ENCODE measurements at places on chromosomes 7 and 10.

DNA sequence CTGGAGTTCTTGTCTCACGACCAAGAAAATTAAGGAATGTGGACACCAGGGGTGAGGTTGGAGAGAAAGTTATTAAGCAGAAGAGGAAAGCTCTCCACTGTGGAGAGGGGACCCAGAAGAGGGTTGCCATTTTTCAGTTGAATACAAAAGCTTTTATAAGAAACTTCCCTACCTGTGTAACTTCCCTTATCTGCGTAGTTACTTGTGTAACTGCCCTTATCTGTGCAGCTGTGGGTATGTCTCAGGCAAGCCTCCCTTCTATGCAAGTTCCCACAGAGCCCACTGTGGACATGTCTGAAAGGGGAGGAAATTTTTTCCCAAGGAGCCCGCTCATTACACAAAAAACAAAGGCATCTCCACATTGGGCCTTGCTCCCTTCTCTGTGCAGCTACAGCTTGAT, 94.9 kb downstream of the SVOPL start:
- DNase-seq = no peak

DNA sequence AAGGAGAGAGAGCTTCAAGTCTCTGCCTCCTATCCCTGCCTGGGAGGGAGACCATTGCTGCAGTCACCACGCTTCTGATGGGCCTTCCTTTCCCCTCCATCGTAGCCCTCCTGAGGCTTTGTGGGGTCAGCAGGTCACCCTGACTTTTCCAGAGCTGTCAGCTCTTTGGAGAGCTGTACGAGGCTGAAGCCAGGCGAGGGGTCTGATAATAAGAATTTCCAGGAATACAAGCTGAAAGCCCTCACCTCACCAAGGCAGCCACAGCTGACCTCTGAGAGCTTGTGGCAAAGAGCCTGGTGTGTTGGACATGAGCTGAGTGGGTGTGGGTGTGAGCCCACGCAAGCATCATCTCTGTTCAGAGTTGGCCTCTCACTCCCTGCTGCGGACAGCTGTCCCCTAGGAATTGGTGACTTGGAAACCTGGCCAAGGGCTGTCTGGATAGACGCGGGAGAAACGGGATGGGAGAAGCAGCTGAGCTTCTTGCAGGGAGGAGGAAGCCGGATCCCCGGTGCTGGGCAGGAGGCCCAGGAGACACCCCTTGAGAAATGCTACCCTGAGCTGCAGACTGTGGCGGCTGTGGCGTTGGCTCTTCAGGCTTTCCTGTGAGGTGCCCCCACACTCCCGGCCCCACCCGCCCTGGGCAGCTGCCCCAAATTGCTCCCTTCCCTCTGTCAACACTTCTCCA, 122.1 kb upstream of the BTBD16 start:
- DNase-seq = no peak

- no peak for DNase-seq
Measured at GRCh38 chr10:43595739-43596298, 10.4 kb upstream of the ZNF485 start.

GRCh38 chr10:127735156-127735555, 1.8 kb upstream of the FOXI2 start:
- DNase-seq = no peak

- DNase-seq = no peak
Measured at GRCh38 chr7:30304177-30304884, 19.9 kb downstream of the ZNRF2 start.

DNA sequence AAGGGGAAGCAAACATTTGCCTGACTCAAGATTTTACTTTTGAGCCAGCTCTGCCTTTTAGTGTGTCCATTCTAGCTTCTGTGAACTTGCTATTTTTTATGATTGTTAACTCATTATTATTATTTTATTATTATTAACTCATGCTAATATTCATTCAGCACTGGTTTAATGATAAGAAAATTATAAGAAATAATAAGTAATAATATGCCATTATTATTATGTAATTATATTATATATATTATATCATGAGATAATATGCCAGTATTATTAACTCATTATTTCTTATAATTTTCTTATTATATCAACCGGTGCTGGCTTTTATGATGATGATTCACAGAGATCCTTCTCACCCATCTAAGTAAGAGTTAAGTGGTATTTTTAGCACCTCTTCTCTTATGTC, 79.3 kb upstream of the NPVF start:
- DNase-seq = no peak

GRCh38 chr10:46543466-46544377, 12.7 kb downstream of the GPRIN2 start:
- DNase-seq = no peak

GRCh38 chr7:128025380-128025779, 5.9 kb downstream of the LRRC4 start:
- DNase-seq = no peak

DNA sequence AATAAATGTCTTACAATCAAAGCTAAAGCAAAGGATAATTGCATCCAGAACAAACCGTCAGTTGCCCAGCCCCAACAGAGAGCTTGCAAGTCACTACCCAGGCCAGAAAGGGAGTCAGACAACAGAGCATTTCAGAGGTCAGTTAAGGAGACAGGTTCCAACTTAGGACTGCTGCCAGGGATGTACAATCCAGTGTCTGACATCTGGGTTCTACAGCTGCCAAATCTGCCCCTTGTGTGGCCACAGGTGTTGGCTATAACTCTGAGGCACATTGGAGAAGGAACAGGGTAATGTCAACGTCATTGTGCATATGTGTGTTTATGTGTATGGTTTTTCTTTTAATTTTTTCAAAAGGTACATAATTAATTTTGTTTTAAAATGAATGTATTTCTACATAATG, 85.2 kb upstream of the GLCCI1 start:
- no peak for DNase-seq

GRCh38 chr10:76033457-76034196, 602.2 kb downstream of the LRMDA start:
- DNase-seq = no peak

GRCh38 chr10:45199205-45199740, 116.1 kb downstream of the OR13A1 start:
- DNase-seq = no peak

- no peak for DNase-seq
Measured at GRCh38 chr7:81298951-81299666, 380.3 kb upstream of the SEMA3C start.

- no peak for DNase-seq
Measured at GRCh38 chr10:7969623-7970022, 84.9 kb upstream of the GATA3 start.

- DNase-seq = no peak
Measured at GRCh38 chr7:74254858-74255379, 720 bp upstream of the RFC2 start.

GRCh38 chr7:112206991-112207592, 597 bp downstream of the ZNF277 start:
- DNase-seq = peak; percentile 4

DNA sequence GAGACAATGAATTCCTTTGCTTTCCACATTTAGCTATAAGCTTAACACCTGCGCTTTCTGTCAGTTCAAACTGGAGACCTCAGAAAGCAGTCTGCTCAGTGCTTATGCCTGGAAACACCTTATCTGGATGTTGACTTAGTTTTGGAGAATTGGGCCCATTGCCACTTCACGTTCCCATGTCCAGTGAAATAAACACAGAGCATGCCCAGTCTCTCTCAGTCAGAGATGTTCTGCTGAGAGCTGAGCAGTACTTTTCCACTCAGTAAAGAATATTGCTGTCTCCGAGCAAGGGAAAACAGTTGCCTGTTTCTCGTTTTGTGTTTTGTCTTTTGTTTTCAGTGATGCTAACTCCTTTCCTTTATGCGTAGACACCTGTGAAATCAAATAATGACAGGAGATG, 83.2 kb upstream of the PRR15 start:
- DNase-seq = no peak

DNA sequence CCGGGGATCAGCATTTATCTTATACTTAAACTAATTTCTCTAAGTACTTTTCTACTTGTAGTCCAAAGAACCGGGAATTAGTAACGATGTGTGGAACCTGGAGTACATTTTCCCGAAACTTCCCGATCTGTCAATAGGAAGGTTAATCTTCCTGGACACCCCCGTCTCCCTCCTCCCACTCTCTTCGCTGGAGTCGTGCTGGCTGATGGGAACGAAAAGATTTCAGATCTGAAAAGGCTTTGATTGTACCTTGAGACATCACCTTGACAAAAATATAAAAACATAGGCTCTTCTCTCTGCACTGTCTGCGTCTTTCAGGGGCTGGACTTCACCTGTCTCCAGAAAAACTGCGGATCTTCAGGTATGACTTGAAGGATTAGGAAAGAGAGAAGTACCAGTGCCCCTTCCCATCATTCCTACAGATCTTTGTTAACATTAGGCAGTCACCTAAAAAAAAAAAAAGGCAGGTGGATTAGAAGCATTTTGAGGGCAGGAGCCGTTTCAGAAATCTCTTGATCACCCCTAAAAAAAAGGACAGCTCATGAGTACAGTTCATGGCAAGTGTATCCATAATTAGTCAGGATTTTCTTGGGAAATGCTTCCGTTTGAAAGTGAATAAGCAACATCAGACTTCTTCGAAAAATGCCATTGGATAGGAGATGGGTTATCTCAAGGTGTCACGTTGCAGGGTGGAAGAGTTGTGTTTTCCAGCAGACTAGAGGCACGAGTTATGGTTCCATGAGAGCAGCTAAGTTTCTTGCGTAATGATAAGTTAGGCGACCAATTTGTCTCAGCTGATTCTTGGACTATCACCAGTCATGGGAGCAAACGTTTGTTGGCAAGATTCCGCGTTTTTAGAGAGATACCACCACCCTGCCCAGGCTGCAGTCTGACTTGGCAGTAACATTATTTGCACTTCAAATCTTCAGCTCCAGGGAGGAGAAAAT, 7.8 kb upstream of the BAMBI start:
- DNase-seq = no peak

- DNase-seq = no peak
Measured at GRCh38 chr7:97731736-97732564, at the start of gene TAC1. Gene TAC1 (plus strand): TSS chr7:97732086. CDS start chr7:97732613, 527 bp downstream.

- no peak for DNase-seq
Measured at GRCh38 chr7:54252256-54253035, 289.7 kb upstream of the VSTM2A start.

GRCh38 chr7:158241919-158242318, 345.7 kb downstream of the PTPRN2 start:
- no peak for DNase-seq

- DNase-seq = no peak
Measured at GRCh38 chr7:12690041-12690878, 2.8 kb downstream of the ARL4A start.

GRCh38 chr10:22624287-22624738, 90.1 kb downstream of the PIP4K2A start:
- DNase-seq = no peak

GRCh38 chr10:102450124-102450373, 1.3 kb downstream of the C10orf95 start:
- no peak for DNase-seq

DNA sequence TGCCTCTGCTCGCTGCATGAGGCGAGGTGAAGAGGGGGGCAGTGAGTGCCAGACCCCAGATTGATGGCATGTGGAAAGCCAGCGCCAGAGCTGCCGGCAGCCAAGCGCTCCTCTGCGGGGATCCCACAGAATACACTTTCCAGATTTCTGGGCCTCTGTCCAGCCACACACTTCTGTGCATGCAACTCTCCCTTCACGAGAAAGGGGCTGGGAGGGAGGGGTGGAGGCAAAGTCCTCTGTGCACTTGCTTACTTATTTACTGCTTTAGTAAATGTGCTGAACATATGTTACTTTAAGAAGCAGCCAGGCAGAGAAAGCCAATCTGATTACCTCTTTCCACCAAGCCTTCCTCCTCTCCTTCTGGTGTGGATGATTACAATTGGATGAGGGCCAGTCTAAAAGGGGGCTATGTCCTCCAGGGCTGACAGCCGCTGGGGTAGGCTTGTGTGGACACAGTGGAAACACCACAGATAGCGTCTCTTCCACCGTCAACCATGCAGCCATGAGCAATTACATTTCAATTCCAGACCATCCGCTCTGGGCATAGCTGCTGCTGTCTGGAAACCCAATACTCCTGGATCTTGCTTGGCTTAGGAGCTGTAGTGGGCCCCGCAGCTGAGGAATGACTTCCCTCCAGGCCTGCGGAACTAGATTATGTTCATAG, 322.8 kb upstream of the ANKRD30A start:
- no peak for DNase-seq

DNA sequence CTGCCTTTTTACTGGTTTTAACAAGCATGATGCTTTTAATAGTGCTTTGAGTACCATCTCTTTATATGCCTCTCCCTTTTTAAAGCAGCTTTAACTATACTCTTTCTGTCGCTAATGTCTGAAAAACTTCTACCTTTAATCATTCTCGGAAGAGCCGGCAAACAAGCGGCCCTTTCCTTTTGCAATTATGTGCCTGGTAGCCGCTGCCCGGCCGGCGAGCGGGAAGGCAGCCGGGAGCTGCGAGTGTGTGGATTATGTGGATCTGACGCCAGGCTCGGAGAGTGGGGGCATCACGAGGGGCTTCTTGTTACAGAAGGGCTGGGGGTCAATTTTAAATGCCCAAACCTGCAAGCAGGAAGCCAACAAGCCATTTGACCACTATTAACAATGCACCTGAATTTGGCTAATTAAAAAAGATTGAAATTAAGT, 120.9 kb downstream of the BUB3 start:
- DNase-seq = no peak

DNA sequence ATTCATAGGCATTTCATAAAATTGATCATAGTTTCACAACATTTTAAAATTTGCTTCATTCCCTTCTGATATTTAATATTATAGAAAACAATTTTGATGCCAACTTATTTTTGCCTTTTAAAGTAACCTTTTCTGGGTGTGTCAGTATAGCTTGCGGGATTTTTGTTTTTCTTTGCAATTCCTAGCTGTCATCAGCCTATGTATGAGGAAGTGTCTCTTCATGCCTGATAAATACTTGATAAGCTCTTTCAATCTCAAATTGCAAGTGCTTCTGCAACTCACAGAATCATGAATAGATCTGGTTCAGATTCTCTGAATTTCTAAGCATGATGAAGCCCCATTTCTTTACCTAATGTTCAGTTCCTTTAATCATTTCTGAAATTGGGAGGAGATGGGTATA, 28.0 kb upstream of the ARHGAP21 start:
- no peak for DNase-seq

- DNase-seq = no peak
Measured at GRCh38 chr10:103794996-103795395, 60.4 kb downstream of the SH3PXD2A start.

- DNase-seq = no peak
Measured at GRCh38 chr10:34080485-34081346, 734.4 kb downstream of the PARD3 start.

GRCh38 chr7:74191231-74191630, 17.1 kb downstream of the EIF4H start:
- DNase-seq = no peak

GRCh38 chr7:35691827-35692307, 3.1 kb downstream of the HERPUD2 start:
- DNase-seq = no peak

- no peak for DNase-seq
Measured at GRCh38 chr10:114885443-114885842, 52.6 kb upstream of the TRUB1 start.
